ENCODE measurements at places on chromosomes 1 and 21. TPM values are rescaled to one million over a fixed set of nuclear protein-coding genes. Genes with fewer than 3 reads are reported as not detected.

Gene GADD45A
- total RNA-seq: 16.3 TPM

Gene ABCA4
- 2.2 TPM for total RNA-seq

GRCh38 chr1:162161916-162162550 lies 92.5 kb downstream of the NOS1AP start:
- DNase-seq: no peak

DNA sequence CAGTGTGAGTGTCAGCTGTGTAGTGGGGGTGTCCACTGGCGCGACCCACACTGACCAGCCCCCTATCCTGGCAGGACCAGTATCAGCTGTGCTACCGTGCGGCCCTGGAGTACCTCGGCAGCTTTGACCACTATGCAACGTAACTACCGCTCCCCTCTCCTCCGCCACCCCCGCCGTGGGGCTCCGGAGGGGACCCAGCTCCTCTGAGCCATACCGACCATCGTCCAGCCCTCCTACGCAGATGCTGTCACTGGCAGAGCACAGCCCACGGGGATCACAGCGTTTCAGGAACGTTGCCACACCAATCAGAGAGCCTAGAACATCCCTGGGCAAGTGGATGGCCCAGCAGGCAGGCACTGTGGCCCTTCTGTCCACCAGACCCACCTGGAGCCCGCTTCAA lies 28.1 kb upstream of the KDM4A start:
- DNase-seq: no peak

- no peak for DNase-seq
Observed at GRCh38 chr1:18532390-18533170, 51.9 kb downstream of the KLHDC7A start.

DNA sequence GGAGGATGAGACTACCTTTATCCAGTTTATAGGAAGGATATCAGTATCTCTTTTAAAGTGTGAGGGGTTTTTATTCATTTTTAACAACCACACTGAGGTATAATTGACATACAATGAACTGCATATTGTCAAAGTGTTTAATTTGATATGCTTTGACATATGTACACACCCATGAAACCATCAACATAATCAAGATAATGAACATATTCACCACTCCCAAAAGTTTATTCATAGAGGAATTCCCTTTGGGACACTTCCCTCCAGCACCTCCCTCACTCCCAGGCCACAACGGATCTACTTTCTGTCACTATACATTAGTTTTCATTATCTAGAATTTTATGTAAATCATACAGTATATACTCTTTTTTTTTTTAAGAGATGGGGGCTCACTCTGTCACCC lies 63.4 kb upstream of the MCOLN3 start:
- DNase-seq: no peak

All from tongue (tissue), 3 donors.